ENCODE measurements at places on chromosomes 5 and 9.
A peak's percentile ranks its signal among the peaks of the same experiment; 100 is the strongest.

DNA sequence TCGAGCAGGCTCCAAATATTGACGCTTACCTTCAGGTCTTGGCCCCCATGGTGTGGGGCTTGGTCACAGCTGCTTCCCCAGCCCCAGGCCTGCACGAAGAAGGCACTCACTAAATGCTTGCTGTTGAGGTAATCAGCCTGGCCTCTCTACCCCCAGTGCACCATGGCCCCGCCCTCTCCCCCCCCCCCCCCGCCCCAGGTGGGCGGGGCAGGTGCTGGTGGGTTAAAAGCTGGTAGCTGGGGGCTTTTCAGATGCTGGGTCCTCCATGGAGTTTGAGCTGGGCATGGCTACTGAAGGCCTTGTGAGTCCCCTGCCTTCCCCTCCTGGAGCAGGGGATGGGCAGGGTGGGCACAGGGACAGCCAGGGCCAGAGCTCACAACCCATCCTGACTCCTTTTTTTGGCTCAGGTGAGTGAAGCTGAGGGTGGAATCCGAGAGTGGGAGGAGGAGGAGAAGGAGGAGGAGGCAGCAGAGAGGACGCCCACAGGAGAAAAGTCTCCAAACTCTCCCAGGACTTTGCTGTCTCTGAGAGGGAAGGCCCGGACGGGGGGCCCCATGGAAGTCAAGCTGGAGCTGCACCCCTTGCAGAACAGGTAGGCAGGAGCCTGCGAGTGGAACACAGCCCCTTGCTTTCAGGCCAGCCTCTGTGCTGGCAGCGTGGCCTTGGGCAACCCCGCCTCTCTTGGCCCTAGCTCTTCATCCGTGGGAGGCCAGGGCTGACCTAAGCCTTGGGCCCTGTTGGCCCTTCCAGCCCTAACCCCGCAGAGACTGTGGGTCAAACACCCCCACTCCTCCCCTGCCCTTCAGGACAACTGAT, 4.4 kb upstream of the TSPAN17 start:
- DNase-seq = no peak

DNA sequence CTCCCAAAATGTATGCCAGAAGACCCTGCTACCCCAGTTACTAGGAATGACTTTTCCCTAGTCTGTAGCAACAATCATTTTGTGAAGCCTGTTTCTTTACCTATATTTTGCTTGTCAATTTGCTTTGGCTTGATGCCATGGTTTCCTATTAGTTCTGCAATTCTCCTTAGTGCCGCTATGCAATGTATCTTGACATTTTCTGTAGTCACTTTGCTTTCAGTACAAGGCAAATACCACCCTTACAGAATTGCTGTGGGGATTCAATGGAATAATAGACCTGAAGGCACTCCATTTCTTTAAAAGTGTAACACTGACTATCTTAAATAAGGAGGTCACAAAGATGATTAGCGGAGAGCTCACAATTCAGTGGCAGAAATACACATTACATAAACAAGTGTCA, 291.1 kb downstream of the NR2F1-AS1 start:
- no peak for DNase-seq

DNA sequence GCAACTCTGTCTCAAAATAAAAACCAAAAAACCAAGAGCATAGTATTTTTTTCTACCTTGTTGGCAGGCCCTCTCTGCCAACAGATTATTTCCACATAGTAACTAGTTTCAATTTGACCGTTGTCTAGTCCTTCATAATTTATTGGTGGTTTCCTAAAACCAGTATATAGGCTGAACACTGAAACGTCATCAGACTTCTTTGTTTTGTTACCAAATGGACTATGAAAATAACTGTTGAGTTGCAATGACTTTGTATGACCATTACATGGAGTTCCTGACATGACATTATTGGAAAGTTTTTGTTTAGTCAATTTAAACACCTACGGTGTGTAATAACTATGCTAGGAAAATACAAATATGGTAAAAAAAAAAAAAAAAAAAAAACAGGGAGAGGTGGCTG, 1.7 kb downstream of the AGGF1 start:
- DNase-seq = no peak

DNA sequence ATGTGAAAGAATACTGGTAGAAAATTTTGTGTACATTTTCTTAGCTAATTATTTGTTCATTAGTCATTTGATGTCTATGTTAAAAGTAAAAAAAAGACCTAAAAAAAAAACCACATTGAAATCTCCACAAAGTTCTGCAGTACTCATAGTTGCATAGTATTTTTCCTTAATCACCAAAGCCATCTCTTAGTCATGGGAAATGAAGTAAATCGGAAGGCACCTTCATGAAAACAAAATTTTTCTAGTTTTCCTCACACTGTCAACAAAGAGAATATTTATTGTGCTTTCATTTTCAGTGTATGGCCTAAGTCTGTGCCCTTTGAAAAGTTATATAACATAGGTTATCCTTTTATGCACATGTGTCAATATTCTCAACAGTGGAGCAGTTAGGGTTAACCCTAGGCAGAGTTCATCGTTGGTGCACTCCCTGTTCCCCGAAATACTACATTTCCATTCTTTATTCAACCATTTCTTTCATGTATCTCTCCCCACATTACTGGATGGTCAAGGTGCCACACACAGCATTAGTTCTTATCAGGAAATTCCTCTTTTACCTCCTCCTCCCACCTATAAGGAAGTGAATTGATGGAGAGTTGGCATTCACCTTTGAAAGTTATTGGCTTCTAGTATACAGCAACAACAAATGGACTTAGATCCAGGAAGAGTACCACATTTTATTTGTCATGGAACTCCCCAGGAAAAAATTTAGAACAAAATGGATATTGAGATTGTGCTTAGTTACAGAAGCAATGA, 93.1 kb downstream of the NUDT12 start:
- no peak for DNase-seq

GRCh38 chr5:67350618-67351201, 154.1 kb upstream of the CD180 start:
- no peak for DNase-seq

- DNase-seq = no peak
Measured at GRCh38 chr9:133959966-133960567, 32.1 kb downstream of the VAV2 start.

- peak; percentile 22 for DNase-seq
Measured at GRCh38 chr5:52560366-52560765, 227.3 kb upstream of the ITGA1 start.

- no peak for DNase-seq
Measured at GRCh38 chr9:15401266-15401665, 21.4 kb upstream of the SNAPC3 start.

All from epithelial cell of esophagus (primary cell).